ENCODE measurements at places on chromosomes 1 and 21.
A peak's percentile ranks its signal among the peaks of the same experiment; 100 is the strongest.

GRCh38 chr1:206651958-206652890 lies 16.9 kb downstream of the DYRK3 start:
- peak; percentile 95 for DNase-seq

GRCh38 chr1:90707363-90707710 lies 9.8 kb downstream of the BARHL2 start:
- DNase-seq, result no peak

- DNase-seq, result no peak
Measured at GRCh38 chr1:186923486-186923885, 94.7 kb downstream of the PLA2G4A start.

DNA sequence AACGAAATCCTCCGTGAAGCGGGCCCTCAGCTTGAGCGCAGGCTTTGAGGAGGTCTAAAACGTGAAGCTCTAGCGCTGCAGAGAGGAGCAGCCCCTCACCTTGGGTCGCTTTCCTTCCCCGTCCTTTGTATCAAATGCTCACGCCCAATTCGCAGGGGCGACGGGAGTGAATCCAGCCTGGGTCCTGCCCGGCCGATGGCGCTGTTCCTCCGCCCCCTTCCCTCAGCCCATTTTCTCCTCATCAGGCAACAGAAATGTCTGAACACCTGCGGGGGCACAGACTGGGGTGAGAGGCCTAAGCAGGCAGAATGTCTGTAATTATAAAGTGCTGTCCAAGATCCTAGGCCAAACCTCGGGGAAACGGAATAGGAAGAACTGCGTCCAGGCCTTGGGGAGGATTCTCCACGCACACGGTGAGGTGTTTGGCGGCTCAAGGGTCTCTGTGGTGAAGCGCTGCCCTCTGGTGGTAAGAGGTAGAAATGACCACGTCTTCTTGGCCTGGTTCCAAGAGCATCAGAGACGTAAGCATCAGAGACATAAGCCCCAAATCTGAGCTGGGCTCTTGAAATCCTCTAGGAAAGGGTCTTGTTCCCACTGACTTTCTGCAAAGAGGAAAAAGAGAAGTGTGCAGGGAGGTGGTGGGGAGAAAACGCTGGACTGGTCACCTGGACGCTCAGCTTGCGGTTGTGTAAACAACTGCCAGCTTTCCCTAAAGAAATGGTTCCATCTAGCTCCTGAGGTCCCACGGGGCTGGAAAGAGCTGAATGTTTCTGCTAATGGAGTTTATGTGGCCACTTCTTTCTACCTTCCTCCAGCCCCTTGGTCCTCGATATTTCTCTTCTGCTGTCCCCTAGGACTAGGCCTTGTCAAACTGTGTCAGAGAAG lies 92.1 kb upstream of the CD53 start:
- DNase-seq, result peak; percentile 77

GRCh38 chr1:211327346-211327921 lies 801 bp downstream of the TRAF5 start:
- peak; percentile 64 for DNase-seq

DNA sequence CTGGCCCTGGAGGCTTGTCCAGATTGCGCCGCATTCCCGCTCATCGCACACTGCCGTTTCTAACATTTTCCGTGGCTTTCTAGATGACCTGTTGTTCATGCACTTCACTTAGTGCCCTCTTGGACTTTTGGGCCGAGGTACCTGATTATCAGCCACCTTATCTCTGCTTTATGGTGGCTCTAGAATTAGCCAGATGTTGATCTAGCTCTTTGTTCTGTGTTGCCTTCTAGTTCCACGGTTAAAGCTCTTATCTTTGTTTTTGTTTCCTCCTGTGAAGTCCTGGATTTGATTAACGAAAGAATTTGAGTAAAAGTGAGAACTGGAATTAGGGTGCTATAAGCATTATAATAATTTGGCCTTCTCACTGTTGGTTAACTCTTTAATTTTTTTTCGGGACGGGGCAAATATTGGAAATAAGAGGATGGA lies 945 bp downstream of the RNPEP start:
- peak; percentile 55 for DNase-seq

GRCh38 chr1:9907441-9907840 lies 2.6 kb downstream of the CTNNBIP1 start:
- no peak for DNase-seq

GRCh38 chr1:234907940-234908405 lies 220.7 kb downstream of the TOMM20 start:
- DNase-seq, result no peak

DNA sequence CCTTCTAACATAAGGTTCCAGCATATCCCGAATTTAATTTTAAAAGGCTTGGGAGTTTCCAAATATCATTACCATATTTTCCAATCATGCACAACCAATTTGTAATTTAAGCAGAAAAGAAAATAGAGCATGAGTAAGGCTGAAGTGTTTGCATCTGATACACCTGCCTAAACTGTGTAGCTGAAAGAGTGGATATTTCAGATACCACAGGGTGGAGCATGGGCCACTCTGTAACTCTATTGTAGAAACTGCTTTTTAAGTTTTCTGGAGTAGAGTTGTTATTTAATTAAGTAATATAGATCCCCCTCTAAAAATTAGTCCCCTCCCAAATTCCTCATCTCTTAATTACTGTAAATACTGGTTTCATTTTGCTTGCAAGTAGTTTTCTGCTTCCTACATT lies 199.8 kb downstream of the USP25 start:
- no peak for DNase-seq

DNA sequence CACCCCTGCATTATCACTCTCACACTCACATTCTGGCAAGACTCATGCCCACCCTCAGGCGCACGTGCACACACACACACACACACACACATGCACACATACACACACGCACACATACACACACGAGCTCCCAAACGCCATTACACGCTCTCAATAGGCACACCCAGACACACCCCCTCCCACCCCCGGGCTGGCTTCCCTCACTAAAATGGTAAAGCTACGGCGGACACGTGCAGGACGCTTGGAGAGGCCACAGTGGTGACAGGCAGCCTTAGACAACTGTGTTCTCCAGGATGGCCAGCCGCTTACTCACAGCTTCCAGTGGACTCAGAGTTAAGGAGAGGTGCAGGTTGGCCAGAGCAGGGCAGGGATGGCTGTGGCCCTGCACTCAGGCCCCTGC lies 10.1 kb downstream of the MATN1 start:
- no peak for DNase-seq

- DNase-seq, result no peak
Measured at GRCh38 chr1:98327220-98327861, 334.2 kb upstream of the SNX7 start.

GRCh38 chr1:32953495-32953894 lies 11.1 kb downstream of the RNF19B start:
- no peak for DNase-seq

GRCh38 chr1:206674745-206675175 lies 9.9 kb upstream of the MAPKAPK2 start:
- no peak for DNase-seq

DNA sequence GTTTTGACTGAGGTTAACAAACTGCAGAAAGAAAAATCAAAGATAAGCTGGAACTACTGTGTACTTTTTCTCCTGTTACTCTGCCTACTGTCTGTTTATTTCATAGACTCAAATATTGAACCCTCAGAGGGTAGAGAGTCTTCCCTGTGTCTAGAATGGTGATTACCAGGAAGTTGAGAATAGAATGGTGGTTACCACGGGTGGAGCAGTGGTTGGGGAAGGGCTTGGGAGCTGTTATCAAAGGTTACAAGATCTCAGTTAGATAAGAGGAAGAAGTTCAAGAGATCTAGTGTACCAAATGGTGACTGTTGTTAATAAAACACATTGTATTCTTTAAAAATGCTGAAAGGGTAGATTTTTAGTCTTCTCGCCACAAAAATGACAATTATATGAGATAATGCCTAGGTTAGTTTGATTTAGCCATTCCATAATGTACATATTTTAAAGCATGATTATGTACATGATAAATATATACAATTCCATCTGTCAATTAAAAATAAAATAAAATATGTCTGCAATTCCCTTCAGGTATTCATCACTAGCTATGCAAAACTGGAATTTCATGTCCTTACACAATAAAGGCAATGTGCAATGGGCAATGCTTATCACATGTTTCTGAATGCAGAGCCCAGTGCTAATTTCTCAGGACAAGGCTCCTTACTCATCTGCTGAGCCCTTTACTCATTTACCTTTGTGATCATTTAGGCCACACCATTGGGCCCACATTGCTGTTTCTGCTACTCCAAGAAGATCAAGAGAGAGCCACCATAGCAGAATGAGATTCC lies 474.3 kb upstream of the CAMK1G start:
- no peak for DNase-seq

GRCh38 chr1:15762546-15762945 lies 4.0 kb downstream of the FBLIM1 start:
- no peak for DNase-seq

DNA sequence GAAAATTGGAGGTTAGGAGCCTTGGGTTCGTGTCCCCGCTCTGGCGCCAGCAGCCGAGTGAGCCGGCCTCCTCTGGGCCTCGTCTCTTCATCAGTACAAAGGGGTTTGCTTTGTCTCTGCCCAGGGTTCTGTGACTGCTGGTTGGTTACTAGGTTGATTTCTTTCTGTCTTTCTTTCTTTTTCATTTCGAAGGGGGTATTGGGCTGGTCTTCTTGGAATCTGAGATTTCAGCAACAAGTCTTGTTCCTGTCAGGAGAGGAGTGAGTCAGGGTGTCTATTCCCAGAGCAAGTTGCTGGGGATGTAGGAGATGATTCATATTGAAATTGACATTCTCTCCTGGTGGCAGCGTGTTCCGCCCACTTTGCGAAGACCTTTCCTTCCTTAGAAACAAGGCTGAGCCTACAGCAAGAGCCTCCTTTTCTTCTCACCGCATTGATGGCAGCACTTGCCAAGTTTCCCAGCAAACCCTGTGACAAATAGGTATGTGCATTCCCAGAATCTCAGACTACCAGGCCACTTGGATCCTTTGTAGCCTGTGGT lies 79.2 kb downstream of the MAN1C1 start:
- no peak for DNase-seq

DNA sequence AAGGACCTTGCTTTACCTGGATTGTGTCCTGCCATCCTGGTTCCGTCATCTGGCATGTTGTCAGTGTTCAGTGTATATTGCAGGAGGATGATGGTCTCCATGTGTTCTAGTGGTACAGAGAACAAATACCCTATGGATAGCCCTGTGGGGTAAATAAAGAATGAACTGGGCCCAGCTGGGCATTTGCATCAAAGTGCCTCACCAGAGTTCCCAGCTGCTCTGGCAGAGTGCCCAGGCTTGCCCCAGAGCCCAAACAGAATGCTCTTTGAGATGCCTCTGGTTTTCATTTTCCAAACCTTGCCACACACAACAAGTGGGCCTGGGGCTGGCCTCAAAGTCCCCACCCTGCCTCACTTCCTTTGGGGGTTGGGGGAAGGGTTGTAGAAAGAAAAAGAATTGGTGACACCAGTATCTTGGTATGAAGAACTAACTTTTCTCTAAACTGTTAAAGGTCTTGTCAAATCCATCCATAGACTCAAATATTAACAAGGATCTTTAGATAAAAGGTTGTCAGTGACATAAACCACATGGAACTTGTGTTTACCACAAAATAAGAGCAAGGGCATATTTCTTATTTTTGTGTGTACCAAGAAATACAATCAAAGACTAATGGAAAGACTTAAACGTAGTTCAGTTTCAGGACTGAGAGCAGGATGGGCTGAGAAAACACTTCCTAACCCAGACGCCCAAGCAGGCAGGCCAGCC lies 82.2 kb downstream of the LMO4 start:
- no peak for DNase-seq

DNA sequence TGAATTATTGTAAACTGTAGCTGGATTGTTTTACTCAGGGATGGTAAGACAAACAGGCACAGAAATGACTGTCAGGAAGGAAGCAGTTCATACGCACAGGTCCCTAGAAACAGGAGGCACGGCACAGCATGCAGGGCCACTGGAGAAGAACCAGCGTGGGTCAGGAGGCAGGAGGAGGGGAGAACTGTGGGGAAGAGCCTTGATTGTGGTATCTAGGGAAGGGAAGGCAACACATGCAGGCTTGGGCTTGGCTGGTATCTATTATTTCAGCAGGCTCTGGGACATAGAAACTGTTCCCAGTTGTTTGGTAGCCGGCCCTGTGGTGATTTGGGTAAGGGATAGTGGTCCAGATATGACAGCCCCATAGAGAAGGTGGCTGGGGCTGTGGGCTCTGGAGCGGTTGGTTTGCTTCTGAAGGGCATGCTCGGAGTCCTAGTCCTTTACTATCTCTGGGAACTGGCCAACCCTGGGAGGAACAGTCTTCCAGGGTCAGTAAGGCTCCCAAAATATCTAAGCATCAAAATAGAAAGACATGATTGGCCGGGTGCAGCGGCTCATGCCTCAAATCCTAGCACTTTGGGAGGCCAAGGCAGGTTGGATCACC lies 43.1 kb upstream of the CCSAP start:
- DNase-seq, result no peak

DNA sequence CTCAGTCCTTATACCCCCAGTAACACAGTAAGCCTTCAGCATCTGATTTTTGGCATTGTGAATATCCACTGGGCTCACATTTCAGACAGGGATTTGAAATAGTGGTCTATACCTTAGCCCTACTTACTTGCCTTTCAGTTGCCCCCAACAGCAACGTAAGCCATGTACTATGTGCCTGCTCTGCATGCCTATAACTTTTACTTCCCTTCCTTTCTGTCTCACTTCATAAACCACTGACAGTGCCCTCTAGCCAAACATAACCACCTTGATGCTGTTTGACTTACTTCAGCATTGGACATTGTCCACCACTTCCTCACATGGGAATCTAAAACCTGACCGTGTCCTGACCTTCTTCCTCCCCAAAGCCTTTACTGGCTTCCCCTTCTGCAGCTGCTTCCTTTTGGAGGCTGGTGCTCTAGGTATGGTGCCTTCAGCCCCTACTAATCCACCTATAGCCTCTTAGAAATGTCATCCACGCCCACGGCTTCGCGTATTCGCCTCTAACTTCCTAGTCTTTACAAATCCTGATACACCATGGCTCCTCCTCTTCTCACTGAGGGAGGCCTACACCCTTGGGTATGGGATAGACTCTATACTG lies 3.6 kb upstream of the ZNF672 start:
- DNase-seq, result peak; percentile 20

- DNase-seq, result no peak
Measured at GRCh38 chr1:31954607-31955283, 16.6 kb upstream of the PTP4A2 start.

All from hematopoietic multipotent progenitor cell treated with erythropoietin and hydrocortisone succinate and interleukin-3 and kit ligand, for 8 days (in vitro differentiated cells).